ENCODE measurements at places on chromosomes 11 and 22.
A peak's percentile ranks its signal among the peaks of the same experiment; 100 is the strongest.

GRCh38 chr11:2186669-2187279 is 15.2 kb upstream of the TH start:
- peak; percentile 56 for DNase-seq

DNA sequence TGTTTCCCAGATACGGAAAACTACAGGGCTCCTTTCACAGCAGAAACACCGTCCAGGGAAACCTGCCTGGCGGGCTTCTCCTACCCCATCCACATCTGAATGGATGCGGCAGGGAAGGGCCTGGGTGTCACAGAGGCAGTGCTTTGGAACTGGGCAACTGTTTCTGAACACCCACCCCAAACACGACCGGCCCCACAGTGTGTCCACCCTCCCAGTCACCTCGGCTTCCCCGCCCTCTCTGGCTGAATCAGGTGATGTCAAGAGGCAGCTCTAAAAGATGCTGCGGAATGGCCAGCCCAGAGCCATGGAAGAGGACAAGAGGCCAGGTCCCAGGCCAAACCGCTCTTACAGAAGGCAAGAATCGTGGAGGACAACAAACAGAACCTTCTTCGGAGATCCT is 22.0 kb downstream of the IFT27 start:
- no peak for DNase-seq

- DNase-seq: no peak
Observed at GRCh38 chr22:47168441-47168840, 406.0 kb downstream of the TBC1D22A start.

DNA sequence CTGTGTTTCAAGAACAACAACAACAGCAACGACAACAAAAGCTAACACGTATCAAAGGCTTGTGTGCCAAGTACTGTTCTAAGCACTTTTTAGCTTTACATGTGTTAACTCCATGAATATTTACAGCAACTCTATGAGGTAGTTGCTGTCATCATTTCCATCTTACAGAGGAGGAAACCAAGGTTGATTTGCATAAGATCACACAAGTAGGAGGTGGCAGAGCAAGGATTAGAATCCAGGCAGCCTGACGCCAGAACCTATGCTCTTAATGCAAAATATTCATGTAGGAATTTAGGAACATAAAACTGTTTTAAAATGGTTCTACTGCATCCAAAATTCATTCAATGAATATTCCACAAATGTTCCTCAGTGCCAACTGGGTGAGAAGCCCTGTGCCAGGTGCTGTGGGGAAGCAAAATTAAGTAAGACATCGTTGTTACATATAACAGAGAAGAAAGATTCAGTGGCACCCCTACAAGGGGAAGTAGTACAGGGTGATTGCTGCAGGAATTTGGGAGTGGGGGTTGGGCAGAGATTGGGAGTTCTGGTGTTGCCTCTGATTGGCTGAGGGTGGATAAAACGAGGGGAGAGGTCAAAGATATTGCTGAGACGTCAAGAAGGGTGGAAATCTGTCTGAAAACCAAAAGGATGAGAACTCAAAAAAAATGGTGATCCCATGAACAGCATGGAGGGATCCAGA is 86.1 kb upstream of the ARHGAP20 start:
- no peak for DNase-seq

Measured in activated CD4-positive, alpha-beta memory T cell treated with anti-CD3 and anti-CD28 coated beads for 36 hours (primary cell).